Small intestine (tissue), 16 donors: ENCODE measurements at places on chromosomes 5 and 9. TPM values are rescaled to one million over a fixed set of nuclear protein-coding genes. Genes with fewer than 3 reads are reported as not detected.

OR1Q1 gene
- not detected for polyA plus RNA-seq

ZNF474 gene
- not detected for polyA plus RNA-seq

GLRA1 gene
- polyA plus RNA-seq = not detected

CA9 gene
- 0.09 TPM for polyA plus RNA-seq

SQSTM1 gene
- polyA plus RNA-seq = 201 TPM

SCGB3A1 gene
- polyA plus RNA-seq = not detected

SVEP1 gene
- polyA plus RNA-seq = 5.8 TPM

AK8 gene
- polyA plus RNA-seq = not detected

RASGRF2 gene
- 0.54 TPM for polyA plus RNA-seq

PCDHB14 gene
- 1.5 TPM for polyA plus RNA-seq

RANBP3L gene
- polyA plus RNA-seq = not detected

GCNT4 gene
- polyA plus RNA-seq = 17.7 TPM

INSL4 gene
- polyA plus RNA-seq = not detected

UBAP1 gene
- polyA plus RNA-seq = 44.1 TPM

VLDLR gene
- 2.1 TPM for polyA plus RNA-seq

MRPL41 gene
- 159 TPM for polyA plus RNA-seq

SOWAHA gene
- 72.0 TPM for polyA plus RNA-seq

ZER1 gene
- 55.9 TPM for polyA plus RNA-seq

SH3TC2 gene
- 0.68 TPM for polyA plus RNA-seq

PCDHA10 gene
- polyA plus RNA-seq = 0.13 TPM

GARIN3 gene
- polyA plus RNA-seq = not detected

ZNF883 gene
- polyA plus RNA-seq = 0.67 TPM

TMEM8B gene
- 35.9 TPM for polyA plus RNA-seq

TEX48 gene
- not detected for polyA plus RNA-seq

MIER3 gene
- 7.1 TPM for polyA plus RNA-seq

SLC23A1 gene
- polyA plus RNA-seq = 7.1 TPM

SLC12A2 gene
- polyA plus RNA-seq = 2.9 TPM

MRRF gene
- polyA plus RNA-seq = 59.8 TPM

NR6A1 gene
- polyA plus RNA-seq = 5.0 TPM

SLC25A46 gene
- 24.6 TPM for polyA plus RNA-seq

PCAT7 gene
- polyA plus RNA-seq = 0.42 TPM

CAMK2A gene
- polyA plus RNA-seq = not detected

GDA gene
- polyA plus RNA-seq = 97.3 TPM

INSYN2B gene
- polyA plus RNA-seq = not detected

FAM114A2 gene
- 10.0 TPM for polyA plus RNA-seq

GPR150 gene
- 0.15 TPM for polyA plus RNA-seq

LPAR1 gene
- 15.7 TPM for polyA plus RNA-seq

PCDHGA5 gene
- not detected for polyA plus RNA-seq

ADAMTS13 gene
- polyA plus RNA-seq = 8.4 TPM

DMRTA1 gene
- polyA plus RNA-seq = not detected

RLN2 gene
- 0.81 TPM for polyA plus RNA-seq

SELENOP gene
- polyA plus RNA-seq = 735 TPM

PNPLA7 gene
- 8.8 TPM for polyA plus RNA-seq

PTPRD gene
- 2.1 TPM for polyA plus RNA-seq

SLC6A7 gene
- polyA plus RNA-seq = 1.8 TPM

PCDHGB3 gene
- not detected for polyA plus RNA-seq

FAM78A gene
- polyA plus RNA-seq = 0.89 TPM

PTGES2 gene
- 47.7 TPM for polyA plus RNA-seq

REXO4 gene
- 25.7 TPM for polyA plus RNA-seq

HTR1A gene
- not detected for polyA plus RNA-seq

RGS7BP gene
- not detected for polyA plus RNA-seq

AFAP1L1 gene
- polyA plus RNA-seq = 6.4 TPM

C9orf57 gene
- not detected for polyA plus RNA-seq

CHSY3 gene
- 0.33 TPM for polyA plus RNA-seq

SLC6A19 gene
- 139 TPM for polyA plus RNA-seq

FREM1 gene
- 16.9 TPM for polyA plus RNA-seq

SLC22A4 gene
- 10.9 TPM for polyA plus RNA-seq
